ENCODE measurements at places on chromosomes 7 and 10. TPM values are rescaled to one million over a fixed set of nuclear protein-coding genes. Genes with fewer than 3 reads are reported as not detected.

- no peaks in the 10 kb centered on the region for H3K36me3 ChIP-seq
- no peak for DNase-seq
- peaks cover 2% of the 10 kb centered on the region for H3K27me3 ChIP-seq
- no peak overlapping the region for H3K4me3 ChIP-seq
- H3K27ac ChIP-seq, result no peak overlapping the region
Measured at GRCh38 chr10:128710798-128711183, 584.6 kb upstream of the MKI67 start.

GRCh38 chr7:118304100-118304499 is 79.6 kb downstream of the ANKRD7 start:
- H3K4me1 ChIP-seq, result no peaks in the 10 kb centered on the region
- no peak overlapping the region for H3K4me3 ChIP-seq
- peaks cover 3% of the 10 kb centered on the region for H3K27me3 ChIP-seq
- no peak for DNase-seq
- H3K36me3 ChIP-seq, result 0 out of 2 replicates have a peak, but pooled peaks cover 6% of the 10 kb centered on the region
- no peak overlapping the region for H3K27ac ChIP-seq

DNA sequence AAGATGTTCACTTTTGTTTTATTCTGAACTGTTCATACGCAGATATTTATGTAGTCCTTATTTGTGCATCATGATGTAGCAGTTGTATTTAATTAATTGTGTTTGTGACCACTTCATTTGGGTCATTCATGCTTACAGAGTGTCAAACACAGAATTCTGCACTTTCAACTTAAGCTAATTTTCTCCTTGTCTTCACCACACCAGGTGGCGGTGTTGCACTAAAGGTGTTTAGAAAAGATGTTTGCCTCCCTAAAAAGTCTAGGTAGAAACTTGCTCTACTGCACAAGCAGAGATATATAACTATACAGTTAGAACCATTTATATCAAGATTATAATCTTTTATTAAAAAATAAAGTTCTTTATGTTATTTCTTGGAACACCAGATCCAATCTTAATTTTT is 1.3 kb upstream of the TAS2R38 start:
- no peak overlapping the region for H3K27ac ChIP-seq
- H3K4me1 ChIP-seq, result no peaks in the 10 kb centered on the region
- no peaks in the 10 kb centered on the region for H3K36me3 ChIP-seq
- no peak for DNase-seq
- no peaks in the 10 kb centered on the region for H3K27me3 ChIP-seq

DNA sequence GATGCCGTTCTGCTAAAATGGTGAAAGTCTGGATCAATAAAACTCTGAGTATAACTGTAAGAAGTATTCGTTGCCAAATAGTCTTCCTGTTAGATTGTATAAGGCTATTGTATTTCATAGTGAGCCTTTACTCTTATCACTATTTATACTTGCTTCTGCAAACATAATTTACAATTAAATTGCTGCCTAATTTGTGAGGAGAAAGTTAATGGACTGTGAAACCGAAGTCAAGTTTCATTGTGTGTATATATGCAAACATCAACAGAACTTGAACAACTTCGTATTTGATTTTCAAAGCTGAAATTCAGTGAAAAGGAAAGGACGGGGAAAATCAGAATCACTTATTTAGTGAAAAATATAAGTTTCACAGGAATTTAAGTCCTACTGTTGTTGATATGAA is 135.9 kb upstream of the CCDC6 start:
- peaks cover 13% of the 10 kb centered on the region for H3K27me3 ChIP-seq
- no peak overlapping the region for H3K4me3 ChIP-seq
- H3K4me1 ChIP-seq, result peaks cover 10% of the 10 kb centered on the region
- no peak overlapping the region for H3K27ac ChIP-seq
- DNase-seq, result no peak
- no peaks in the 10 kb centered on the region for H3K36me3 ChIP-seq

GRCh38 chr7:106462914-106463482 is 178.2 kb upstream of the NAMPT start:
- no peak overlapping the region for H3K4me3 ChIP-seq
- no peak overlapping the region for H3K27ac ChIP-seq
- H3K4me1 ChIP-seq, result peaks cover 31% of the 10 kb centered on the region
- H3K36me3 ChIP-seq, result no peaks in the 10 kb centered on the region
- DNase-seq, result no peak

DNA sequence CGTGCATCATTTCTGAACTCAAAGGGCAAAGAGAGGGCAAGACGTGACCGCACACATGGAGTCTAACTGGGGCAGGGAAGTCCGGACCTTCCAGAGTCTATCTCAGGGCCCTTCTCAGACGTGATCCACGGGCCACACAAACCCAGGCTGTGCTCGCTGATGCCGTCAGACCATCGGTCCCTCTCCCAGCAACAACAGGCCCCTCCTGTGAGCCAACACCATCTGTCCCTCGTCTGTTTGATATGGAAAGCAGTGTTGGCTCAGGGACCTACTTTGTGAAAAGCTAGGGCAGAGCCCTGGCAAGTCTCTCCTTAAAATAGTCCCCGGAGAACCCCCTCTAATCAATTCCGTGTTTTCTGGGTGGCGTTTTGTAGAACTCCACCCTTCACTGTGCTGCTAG is 208.8 kb downstream of the TCERG1L start:
- no peaks in the 10 kb centered on the region for H3K27me3 ChIP-seq
- H3K4me3 ChIP-seq, result no peak overlapping the region
- no peak overlapping the region for H3K27ac ChIP-seq
- no peak for DNase-seq
- H3K4me1 ChIP-seq, result no peaks in the 10 kb centered on the region

The LRIT1 gene
- total RNA-seq, result not detected

The ADAM12 gene
- 8.6 TPM for total RNA-seq

GRCh38 chr7:30116771-30117170 is 18.0 kb upstream of the MTURN start:
- no peak overlapping the region for H3K4me3 ChIP-seq
- H3K27ac ChIP-seq, result no peak overlapping the region
- no peaks in the 10 kb centered on the region for H3K4me1 ChIP-seq
- no peak for DNase-seq

DNA sequence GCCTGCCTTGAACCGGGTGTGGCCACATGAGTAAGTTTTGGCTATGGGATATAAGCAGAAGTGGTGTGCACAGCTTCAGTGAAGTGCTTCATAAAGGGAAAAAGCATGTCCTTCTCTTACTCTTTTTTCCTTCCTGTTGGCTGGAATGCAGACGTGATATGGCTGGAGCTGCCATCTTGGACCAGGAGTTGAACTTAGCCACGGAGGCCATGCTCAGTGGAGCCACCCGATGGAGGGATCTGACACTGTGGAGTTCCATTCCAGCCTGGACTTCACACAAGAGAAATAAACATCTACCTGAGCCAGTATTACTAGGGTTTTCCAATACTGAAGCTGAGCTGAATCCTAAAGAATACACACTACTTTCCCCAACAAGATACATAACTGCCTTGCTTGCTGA is 52.3 kb downstream of the CCDC3 start:
- H3K4me1 ChIP-seq, result no peaks in the 10 kb centered on the region
- no peaks in the 10 kb centered on the region for H3K27me3 ChIP-seq
- no peak for DNase-seq
- no peak overlapping the region for H3K27ac ChIP-seq

The GPR26 gene
- not detected for total RNA-seq

DNA sequence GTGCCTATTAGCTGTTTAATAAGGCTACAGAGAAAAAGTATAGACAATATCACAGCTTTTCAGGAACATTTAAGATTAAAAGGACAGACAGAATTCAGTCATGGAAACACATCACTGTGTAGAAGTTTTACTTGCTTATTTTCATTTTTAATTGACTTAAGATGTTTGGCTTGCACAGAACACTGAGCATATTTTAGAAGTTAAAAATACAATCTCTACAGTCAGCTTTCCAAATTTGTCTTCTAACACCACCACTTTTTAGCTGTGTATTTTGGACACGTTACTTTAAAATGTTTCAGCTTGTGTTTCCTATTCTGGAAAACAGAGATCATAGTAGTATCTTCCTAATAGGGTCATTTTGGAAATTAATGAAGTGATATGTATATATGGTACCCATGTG is 11.8 kb downstream of the CFAP69 start:
- H3K4me1 ChIP-seq, result no peaks in the 10 kb centered on the region
- no peak overlapping the region for H3K4me3 ChIP-seq
- no peak for DNase-seq
- no peaks in the 10 kb centered on the region for H3K27me3 ChIP-seq

The FAM25G gene
- not detected for total RNA-seq

The CUBN gene
- 0.70 TPM for total RNA-seq

The TMEM178B gene
- total RNA-seq, result 6.5 TPM

- H3K27ac ChIP-seq, result no peak overlapping the region
- no peaks in the 10 kb centered on the region for H3K4me1 ChIP-seq
- H3K4me3 ChIP-seq, result no peak overlapping the region
- peaks cover 23% of the 10 kb centered on the region for H3K27me3 ChIP-seq
- DNase-seq, result no peak
Measured at GRCh38 chr7:156611014-156612010, 29.3 kb upstream of the RNF32 start.

The SEC61G gene
- total RNA-seq, result 279 TPM

GRCh38 chr7:124113045-124113444 is 80.2 kb upstream of the TMEM229A start:
- H3K27me3 ChIP-seq, result no peaks in the 10 kb centered on the region
- no peak overlapping the region for H3K4me3 ChIP-seq
- no peak overlapping the region for H3K27ac ChIP-seq
- no peaks in the 10 kb centered on the region for H3K36me3 ChIP-seq
- no peak for DNase-seq

GRCh38 chr10:106999118-106999707 is 165.3 kb downstream of the SORCS1 start:
- H3K27me3 ChIP-seq, result no peaks in the 10 kb centered on the region
- H3K27ac ChIP-seq, result no peak overlapping the region
- no peaks in the 10 kb centered on the region for H3K4me1 ChIP-seq
- peaks cover 5% of the 10 kb centered on the region for H3K36me3 ChIP-seq
- H3K4me3 ChIP-seq, result no peak overlapping the region

- peaks cover 7% of the 10 kb centered on the region for H3K27me3 ChIP-seq
- DNase-seq, result no peak
Measured at GRCh38 chr7:148901178-148901577, 17.1 kb upstream of the EZH2 start.

DNA sequence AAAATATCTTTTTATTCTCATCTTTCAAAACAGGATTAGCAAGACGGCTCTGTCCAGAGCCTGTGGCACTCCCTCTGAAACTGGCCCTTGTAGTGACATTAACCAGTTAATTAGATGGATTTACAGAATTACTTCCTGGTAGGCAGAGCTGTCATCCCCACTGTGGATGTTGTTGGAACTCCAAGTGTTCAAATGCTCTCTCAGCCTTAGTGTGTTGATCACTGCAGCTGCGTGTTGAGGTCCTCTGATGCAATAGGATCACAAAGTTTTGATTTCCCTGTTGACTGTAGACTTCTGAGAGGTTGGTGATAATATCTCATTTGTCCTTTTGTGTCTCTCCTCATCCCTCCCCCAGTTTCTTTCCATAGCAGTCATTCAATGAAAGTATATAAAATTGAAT is 117.3 kb upstream of the CDK6 start:
- H3K4me3 ChIP-seq, result no peak overlapping the region
- no peaks in the 10 kb centered on the region for H3K4me1 ChIP-seq
- H3K27me3 ChIP-seq, result peaks cover 5% of the 10 kb centered on the region
- H3K36me3 ChIP-seq, result peaks cover 14% of the 10 kb centered on the region
- DNase-seq, result no peak
- no peak overlapping the region for H3K27ac ChIP-seq

DNA sequence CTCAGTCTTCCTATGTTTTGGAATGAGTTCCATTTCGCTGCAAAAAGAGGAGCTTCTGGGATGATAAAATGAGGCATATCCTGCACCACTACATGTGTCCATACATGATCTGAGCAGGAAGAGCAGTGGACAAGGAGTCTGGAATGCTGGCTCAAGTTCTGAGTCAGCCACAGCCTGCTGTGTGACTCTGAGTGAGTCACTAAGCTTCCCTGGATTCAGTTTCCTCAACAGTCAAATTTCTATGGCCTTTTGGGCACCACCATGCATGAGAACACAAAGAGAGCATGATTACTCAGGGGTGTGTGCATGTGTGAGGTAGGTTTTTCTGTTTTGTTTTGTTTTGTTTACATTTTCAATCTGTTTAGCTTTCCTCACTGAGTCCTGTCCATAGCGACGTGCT is 254.6 kb downstream of the ANKRD30A start:
- no peaks in the 10 kb centered on the region for H3K4me1 ChIP-seq
- no peaks in the 10 kb centered on the region for H3K27me3 ChIP-seq
- H3K36me3 ChIP-seq, result no peaks in the 10 kb centered on the region
- H3K4me3 ChIP-seq, result no peak overlapping the region

DNA sequence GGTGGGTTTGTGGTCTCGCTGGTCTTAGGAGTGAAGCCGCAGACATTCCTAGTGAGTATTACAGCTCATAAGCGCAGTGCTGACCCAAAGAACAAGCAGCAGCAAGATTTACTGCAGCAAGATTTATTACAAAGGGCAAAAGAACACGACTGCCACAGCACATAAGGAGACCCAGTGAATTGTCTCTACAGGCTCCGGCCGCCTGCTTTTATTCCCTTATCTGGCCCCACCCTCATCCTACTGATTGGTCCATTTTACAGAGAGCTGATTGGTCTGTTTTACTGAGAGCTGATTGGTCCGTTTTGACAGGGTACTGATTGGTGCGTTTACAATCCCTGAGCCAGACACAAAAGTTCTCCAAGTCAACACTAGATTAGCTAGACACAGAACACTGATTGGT is 82.1 kb downstream of the VIPR2 start:
- no peak for DNase-seq
- H3K27me3 ChIP-seq, result no peaks in the 10 kb centered on the region
- H3K27ac ChIP-seq, result no peak overlapping the region
- no peaks in the 10 kb centered on the region for H3K4me1 ChIP-seq

- H3K4me3 ChIP-seq, result no peak within 1 kb of the TSS
- no peaks in the 10 kb centered on the region for H3K4me1 ChIP-seq
- H3K27me3 ChIP-seq, result peaks cover 13% of the 10 kb centered on the region
- DNase-seq, result no peak
- no peak within 1 kb of the TSS for H3K27ac ChIP-seq
- H3K36me3 ChIP-seq, result no peaks in the 10 kb centered on the region
Measured at GRCh38 chr7:76409537-76409936, at the start of gene SSC4D. TSS of gene SSC4D (minus strand) at chr7:76409697. CDS start at chr7:76404439, 5,258 bp downstream.

DNA sequence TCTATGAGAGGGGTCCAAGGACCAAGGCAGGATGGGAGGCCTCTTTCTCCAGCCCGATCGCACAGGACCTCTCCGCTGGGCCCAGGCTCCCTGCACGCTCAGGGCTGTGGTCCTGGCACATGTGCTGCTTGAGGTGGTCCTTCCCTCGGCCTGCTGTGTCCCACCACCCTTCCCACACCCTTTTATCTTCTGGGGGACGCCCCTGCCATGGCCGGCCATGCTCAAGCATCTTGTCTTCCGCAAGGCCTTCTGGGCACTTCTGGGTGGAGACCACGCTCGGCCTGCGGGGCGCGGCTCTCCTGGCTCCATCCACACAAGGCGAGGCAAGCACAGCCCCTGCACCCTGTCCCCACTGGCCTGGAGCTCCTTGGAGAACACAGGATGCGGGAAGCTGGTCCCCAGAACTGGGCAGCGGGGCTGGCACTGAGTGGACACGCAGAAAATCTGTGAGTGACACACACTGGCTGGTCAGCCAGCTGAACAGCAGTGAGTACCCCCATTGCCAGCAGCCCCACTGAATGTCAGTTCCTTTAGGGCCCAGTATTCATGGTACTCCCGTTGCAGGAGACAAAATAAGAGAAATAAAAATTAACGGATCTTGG is 115.9 kb downstream of the TCERG1L start:
- H3K4me1 ChIP-seq, result no peaks in the 10 kb centered on the region
- no peak overlapping the region for H3K27ac ChIP-seq
- H3K4me3 ChIP-seq, result no peak overlapping the region
- no peak for DNase-seq
- H3K36me3 ChIP-seq, result peaks cover 6% of the 10 kb centered on the region
- no peaks in the 10 kb centered on the region for H3K27me3 ChIP-seq
